NCI-H526 treated with DMSO at 0.1 percent for 48 hours (cell line): ENCODE measurements at places on chromosomes 2 and 18.

DNA sequence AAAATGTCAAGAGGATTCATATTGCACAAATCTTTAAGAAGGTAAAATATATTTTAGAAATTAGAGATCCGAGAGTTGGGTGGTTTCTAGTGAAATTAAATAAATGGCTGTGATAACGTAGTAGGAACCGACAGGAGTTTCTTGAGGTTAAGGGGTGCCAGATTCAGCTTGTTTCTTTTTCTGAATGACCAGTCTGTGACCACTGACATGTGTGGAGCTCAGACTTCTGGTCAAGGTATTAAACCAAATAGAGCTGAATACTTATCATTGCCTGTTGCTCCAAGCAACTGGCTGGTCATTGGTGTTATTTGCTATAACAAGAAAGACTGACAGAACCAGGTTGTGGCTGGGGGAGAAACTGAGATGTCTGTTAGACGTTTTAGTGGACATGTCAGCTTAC lies 408.2 kb upstream of the HS6ST1 start:
- no peak for DNase-seq

GRCh38 chr2:165989851-165990250 lies 36.3 kb upstream of the TTC21B start:
- peak; percentile 20 for DNase-seq

- DNase-seq, result no peak
These were observed 78.2 kb upstream of the DAPL1 start for GRCh38 chr2:158716921-158717320.

DNA sequence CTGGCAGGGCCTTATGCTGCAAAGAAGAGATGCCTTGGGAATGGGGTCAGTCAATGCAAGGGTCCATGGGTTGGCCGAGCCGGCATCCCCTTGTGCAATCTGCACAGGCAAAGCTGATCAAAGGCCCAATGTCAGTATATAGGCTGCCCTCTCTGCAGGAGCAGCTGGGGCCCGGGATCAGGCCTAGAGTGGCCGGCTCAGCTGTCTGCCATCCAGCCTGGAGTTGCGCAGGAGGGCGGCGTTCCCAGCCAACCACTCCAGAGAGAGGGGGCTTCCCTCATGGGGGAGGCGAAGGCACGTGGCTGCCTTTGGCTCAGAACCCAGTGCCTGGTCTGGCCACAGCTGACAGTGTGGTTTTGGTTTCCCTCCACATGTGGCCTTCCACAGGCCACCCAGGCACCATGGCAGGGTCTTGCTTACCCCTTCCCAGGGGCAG lies 3.9 kb downstream of the INPP5D start:
- no peak for DNase-seq

DNA sequence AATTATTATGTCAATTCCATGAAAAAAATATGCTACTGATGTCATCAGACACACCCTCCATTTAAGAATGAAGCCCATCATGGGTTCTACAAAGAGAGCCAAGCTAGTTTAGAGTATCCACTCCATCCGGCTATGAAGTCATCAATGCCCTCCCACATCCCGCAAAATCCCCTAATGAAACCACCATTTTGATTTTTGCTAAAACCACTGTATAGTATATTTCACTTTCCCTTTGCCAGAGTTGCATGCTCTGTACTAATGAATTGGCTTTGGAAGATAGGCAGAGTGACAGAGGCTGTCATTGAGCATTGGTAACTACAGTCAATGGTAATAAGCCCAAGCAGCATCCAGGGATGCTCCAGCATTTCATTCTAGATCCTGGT lies 118.6 kb downstream of the ANKRD44 start:
- DNase-seq, result no peak

DNA sequence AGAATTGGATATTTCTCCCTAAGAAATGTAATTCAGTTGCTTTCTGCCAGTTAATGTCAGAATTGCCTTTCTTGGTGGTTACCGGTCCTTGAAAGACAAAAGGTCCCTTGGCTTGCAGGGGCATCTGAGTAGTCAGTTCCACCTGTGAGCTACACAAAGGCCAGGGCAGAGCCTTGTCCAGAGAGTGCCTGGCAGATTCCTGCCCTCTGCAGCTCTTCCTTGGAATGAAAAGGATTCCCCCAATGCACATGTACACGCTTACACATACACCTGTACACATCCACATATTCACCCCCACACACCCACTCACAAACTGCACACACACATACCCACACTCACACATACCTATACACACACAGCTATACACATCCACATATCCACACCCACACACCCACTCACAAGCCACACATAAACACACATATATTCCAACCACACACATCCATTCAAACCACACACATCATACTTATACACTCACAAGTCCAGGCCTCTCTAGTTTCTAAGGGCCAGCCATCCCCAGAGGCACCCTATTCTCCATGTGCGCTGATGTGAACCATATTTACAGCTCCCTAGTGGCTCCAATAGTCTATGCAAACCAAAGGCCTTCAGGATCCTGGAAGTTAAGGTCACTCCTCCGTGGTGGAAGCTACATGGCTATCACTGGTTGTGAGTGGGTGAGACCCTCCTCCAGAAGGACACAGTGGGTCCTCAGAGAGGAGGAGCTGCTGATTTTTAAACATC lies 9.6 kb downstream of the CYRIA start:
- peak; percentile 70 for DNase-seq

GRCh38 chr2:8588831-8589191 lies 93.0 kb upstream of the ID2 start:
- DNase-seq, result no peak

- DNase-seq, result no peak
These were observed 1.9 kb downstream of the HS6ST1 start for GRCh38 chr2:128316777-128317180.

DNA sequence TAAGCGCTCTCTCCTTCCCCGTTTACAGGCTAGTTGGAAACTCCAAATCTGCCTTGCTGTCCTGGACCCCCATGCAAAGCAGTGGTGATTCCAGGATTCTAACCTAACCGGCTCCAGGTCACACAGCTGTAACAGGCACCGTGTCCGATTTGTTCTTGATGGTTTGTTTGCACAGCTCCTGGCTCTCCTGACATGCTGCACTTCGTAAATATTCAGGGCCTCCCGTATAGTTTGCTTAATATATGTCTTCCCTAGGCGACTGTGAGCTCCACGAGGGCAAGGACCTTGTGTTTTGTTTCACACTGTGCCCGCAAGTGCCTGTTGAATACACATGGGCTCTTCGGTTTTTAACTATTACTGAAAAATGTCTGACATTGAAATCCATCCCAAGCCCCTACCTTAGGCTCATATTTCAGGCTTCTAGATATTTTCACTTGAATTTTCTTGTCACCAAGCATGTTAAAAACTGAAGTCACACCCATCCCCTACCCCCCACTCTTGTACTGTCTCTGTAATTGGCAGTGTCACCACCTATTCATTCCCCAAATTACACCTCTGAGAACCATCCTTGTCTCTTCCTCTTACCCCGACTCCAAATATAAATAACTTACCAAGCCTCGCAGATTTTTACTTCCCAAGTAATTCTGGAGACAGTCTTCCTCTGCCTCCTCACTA lies 1.0 kb upstream of the PUM2 start:
- DNase-seq, result peak; percentile 85
